ENCODE measurements at places on chromosomes 1 and 21. TPM values are rescaled to one million over a fixed set of nuclear protein-coding genes. Genes with fewer than 3 reads are reported as not detected.

GRCh38 chr1:117544509-117545109 lies 61.2 kb upstream of the TENT5C start:
- no peak for DNase-seq

DNA sequence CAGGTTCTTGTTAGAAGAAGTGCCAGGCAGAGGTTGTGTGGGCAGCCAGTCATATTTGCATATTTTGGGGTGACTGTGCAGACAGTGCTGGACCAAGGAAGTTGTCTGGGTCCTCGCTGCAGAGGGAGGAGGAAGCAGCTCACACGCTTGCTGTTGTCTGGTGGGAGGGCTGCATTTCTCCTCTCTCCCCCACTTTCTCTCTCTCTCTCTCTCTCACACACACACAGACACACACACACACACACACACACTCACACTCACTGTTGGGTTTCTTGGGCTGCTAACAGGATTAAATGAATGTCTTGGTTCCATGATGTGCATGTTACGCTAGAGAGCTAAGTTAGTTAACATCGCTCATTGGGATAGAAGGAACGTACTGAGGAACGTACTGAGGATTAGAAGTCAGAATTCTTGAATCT lies 72.9 kb downstream of the AGPAT3 start:
- no peak for DNase-seq

DNA sequence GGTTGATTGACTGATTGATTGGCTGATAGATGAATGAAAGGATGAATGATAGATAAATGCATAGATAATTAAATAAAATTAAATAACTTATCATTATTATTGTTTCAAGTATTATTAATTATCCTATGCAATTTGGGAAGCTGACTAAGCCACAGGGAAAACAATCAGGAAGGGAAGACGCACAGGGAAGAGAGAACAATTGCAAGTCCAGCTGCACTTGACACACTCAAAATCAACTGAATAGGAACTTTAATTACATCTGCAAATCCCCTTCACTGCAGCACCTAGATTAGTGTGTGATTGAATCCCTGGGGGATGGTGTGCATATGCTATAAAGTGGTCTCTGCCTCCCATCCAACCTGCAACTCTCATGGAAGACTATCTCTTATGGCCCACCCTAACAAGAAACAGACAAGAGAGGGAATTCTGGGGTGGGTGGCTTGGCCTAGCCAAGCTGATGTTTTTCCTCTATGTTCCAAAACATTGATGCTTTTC lies 161.1 kb upstream of the FGGY start:
- no peak for DNase-seq

The PLA2G2C gene
- not detected for total RNA-seq

The SPRR4 gene
- total RNA-seq, result not detected

DNA sequence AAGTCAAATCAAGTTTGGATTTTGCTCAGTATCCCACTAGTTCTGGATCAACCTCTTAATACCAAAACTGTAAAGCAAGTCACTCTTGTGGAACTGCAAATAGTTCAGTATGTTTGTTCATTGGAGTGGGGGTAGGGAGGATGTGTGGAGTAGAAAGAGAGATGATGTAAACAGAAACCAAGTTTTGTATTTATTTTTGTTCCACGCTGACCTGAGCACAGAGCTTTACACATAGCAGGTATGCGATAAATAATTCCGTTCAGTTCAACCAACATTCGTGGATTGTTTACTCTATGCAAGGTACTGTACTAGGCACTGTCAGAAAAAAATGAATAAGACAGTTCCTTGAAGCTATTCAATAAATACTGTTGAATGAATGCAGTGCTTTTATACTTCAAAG lies 4.5 kb upstream of the ZNF644 start:
- DNase-seq, result no peak

The ACAP3 gene
- 69.5 TPM for total RNA-seq

DNA sequence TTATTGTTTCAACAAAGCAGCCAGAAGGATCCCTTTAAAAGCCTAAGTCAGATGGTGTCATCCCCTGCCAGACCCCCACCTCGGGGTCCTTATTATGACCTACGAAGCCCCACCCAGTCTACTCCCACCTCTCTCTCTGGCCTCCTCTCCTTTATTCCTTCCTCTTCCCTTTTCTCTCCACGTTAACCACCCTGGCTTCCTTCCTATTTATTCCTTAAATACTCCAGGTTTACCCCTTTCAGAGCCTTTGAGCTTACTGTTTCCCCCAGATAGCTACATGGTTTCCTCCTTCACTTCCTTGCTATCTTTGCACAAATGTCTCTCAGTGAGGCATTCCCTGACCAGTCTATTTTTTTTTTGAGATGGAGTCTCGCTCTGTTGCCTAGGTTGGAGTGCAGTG lies 12.0 kb upstream of the SLC9A1 start:
- no peak for DNase-seq

The C1orf116 gene
- total RNA-seq, result not detected

The FAM163A gene
- not detected for total RNA-seq

GRCh38 chr1:181482521-181483284 lies 614 bp upstream of the CACNA1E start:
- DNase-seq, result peak; percentile 40

- no peak for DNase-seq
Measured at GRCh38 chr1:25609921-25610320, 6.7 kb upstream of the MAN1C1 start.

The CR1L gene
- total RNA-seq, result not detected

The WNT2B gene
- total RNA-seq, result not detected

DNA sequence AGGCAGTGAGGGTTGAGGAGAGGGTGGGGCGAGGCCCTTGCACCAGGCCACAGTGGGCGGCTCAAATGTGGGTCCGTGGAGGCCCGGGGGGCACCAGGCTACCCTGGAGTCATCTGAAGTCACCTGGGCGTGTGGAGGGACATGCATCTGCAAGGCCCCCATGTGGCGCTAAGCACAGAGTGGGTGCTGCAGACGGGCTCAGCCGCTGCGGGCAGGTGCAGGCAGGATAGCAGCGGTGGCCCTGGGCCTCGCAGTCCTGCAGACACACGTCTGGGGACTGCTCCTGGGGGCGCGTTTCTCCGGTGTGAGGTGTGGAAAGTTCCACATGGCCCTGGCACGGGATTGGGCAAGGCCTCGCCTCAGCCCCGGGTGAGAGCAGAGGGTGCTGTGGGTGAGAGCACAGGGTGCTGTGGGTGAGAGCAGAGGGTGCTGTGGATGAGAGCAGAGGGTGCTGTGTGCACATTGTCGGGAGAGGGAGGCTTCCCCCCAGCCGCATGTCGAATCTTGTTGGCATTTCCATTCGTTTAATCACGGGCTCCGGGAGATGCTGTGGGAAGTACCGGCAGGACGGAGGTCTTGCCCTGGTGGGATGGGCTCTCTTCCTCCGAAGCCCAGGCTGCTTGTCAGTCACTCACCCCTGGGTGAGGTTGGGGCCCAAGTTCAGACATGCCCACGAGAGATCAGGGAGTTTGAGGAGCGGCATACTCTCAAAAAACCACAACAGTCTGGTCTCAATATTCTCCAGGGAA lies 46.5 kb downstream of the TP73 start:
- no peak for DNase-seq

Measured in activated CD4-positive, alpha-beta T cell treated with anti-CD3 and anti-CD28 coated beads, Interleukin-2, amount 10 ng/mL, durations not matched to agents 7 days and 5 days (primary cell).